ENCODE measurements at places on chromosomes 16 and 17. TPM values are rescaled to one million over a fixed set of nuclear protein-coding genes. Genes with fewer than 3 reads are reported as not detected.

GRCh38 chr17:66767154-66767933 is 67.6 kb upstream of the CACNG5 start:
- H3K27ac ChIP-seq = no peak overlapping the region
- no peaks in the 10 kb centered on the region for H3K27me3 ChIP-seq
- H3K4me1 ChIP-seq = no peaks in the 10 kb centered on the region
- no peaks in the 10 kb centered on the region for H3K36me3 ChIP-seq
- DNase-seq = no peak

GRCh38 chr17:32271844-32272243 is 6.2 kb downstream of the RHBDL3 start:
- no peaks in the 10 kb centered on the region for H3K4me1 ChIP-seq
- no peak for DNase-seq
- no peak overlapping the region for H3K4me3 ChIP-seq
- no peaks in the 10 kb centered on the region for H3K36me3 ChIP-seq

DNA sequence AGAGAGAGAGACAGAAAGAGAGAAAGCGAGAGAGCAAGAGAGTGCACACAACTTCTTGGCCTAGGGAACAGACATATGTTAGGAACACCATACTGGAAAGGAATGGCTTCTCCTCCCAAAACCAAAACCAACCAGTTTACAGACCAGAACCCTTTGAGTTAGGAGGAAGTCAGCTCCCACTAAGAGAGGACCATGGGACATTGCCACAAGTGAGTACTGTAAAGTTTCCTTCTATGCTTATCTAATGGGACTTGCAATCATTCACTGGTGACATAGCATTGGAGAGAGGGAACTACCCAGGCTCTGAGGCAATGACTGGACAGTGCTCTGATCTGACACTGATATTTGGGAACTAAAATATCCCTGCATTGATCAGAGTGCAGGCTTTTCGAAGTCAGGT is 32.4 kb downstream of the TBC1D3B start:
- H3K36me3 ChIP-seq = no peaks in the 10 kb centered on the region
- no peaks in the 10 kb centered on the region for H3K4me1 ChIP-seq
- no peak overlapping the region for H3K27ac ChIP-seq
- no peak for DNase-seq
- H3K4me3 ChIP-seq = no peak overlapping the region

DNA sequence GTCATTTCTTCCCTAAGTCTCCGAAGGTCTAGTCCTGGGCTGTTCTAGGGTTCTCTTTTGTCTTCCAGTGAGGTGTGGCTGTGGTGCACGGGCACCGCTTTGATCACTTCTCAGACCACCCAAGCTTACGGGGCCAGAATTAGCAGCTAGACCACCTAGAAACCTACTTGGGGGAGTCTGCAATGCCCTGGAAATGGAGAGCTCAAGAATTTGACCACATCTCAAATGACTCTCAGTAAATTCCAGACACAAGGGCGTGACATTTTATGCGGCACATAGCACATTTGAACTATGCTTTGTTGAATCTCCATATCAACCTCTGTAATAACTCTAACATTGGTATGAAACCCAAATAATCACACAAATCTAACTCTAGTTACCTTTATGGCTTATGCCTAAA is 24.9 kb downstream of the TRIM16 start:
- no peak overlapping the region for H3K27ac ChIP-seq
- no peak for DNase-seq
- H3K36me3 ChIP-seq = no peaks in the 10 kb centered on the region
- H3K4me1 ChIP-seq = no peaks in the 10 kb centered on the region

Gene PRR11
- 0.62 TPM for total RNA-seq

Gene MSLN
- total RNA-seq = 0.33 TPM
